CD8-positive, alpha-beta memory T cell (primary cell): ENCODE measurements at places on chromosomes 16 and 17. TPM values are rescaled to one million over a fixed set of nuclear protein-coding genes. Genes with fewer than 3 reads are reported as not detected.

DNA sequence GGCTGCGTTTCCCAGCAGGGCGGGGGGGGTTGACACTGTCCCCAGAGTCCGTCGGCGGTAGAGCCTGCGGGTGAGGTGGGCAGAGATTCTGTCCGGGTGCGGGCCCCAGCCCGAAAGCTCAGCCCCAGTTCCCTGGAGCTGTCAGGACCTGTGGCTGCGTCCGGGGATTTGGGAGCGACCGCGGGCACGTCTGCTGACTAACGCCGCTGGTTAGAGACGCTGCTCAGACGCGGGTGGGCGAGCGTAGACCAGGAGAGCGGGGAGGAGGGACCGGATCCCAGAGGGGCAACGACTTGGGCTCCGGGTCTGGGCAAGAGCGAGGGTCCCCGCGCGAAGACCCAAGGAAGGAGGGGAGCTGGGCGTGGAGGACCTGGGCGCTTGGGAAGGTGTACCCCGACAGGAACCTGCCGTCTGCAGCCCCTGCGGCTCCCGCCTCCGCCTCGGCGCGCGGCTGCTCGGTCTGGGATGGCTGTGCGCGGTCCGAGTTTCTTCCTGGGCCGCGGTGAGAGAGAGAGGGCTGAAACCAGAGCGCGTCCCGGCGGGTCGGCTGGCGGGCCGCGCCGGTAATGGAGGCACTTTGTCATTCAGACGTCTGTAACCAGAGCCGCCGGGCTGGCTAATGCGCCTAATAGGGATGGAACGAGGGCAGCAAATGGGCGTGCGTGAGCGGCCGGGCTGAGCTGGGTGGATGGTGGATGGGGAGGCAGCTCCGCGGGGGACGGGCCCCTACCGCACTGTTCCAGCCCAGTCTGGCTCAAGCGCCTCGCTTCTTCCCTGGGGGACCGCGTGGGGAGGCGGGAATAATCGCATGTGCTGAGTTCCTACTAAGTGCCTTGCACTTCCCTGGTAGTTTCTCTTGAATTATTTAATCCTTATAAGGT is 2.3 kb downstream of the NGFR start:
- peaks cover 29% of the 10 kb centered on the region for H3K4me1 ChIP-seq
- peak overlapping the region; percentile 51 for H3K4me3 ChIP-seq
- peaks cover 51% of the 10 kb centered on the region for H3K27me3 ChIP-seq
- H3K27ac ChIP-seq = no peak overlapping the region
- no peaks in the 10 kb centered on the region for H3K36me3 ChIP-seq

GRCh38 chr16:47311738-47312505 is 148.9 kb downstream of the ITFG1 start:
- no peak overlapping the region for H3K4me3 ChIP-seq
- no peak for DNase-seq
- H3K4me1 ChIP-seq = no peaks in the 10 kb centered on the region
- H3K27ac ChIP-seq = no peak overlapping the region

- no peak for DNase-seq
- no peak overlapping the region for H3K4me3 ChIP-seq
- no peaks in the 10 kb centered on the region for H3K36me3 ChIP-seq
These were observed 110.2 kb upstream of the CACNG5 start for GRCh38 chr17:66724581-66725341.

Gene MYH1
- not detected for polyA plus RNA-seq

Gene FBXO39
- polyA plus RNA-seq = not detected

DNA sequence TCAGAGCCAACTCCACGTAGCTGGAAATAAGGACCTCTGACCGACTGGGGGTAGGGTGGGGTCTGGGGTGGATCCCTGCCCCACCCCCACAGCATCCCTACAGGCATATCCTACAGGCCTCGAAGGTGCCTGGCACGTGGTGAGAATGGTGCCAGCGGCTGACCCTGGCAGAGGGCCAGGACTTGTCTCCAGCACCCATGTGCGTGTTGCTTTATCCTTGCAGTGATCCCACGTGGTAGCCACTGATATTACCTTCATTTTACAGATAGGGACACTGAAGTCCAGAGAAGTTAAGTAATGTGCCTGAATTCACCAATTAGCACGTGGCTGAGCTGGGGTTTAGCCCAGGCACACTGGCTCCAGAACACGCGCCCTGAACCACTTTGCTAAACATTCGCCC is 8.3 kb downstream of the ITGAD start:
- H3K27me3 ChIP-seq = no peaks in the 10 kb centered on the region
- H3K4me3 ChIP-seq = no peak overlapping the region
- DNase-seq = no peak
- H3K27ac ChIP-seq = no peak overlapping the region
- H3K4me1 ChIP-seq = peaks cover 16% of the 10 kb centered on the region
- H3K36me3 ChIP-seq = no peaks in the 10 kb centered on the region

GRCh38 chr17:9284884-9285283 is 263.6 kb downstream of the NTN1 start:
- H3K27me3 ChIP-seq = no peaks in the 10 kb centered on the region
- no peak for DNase-seq
- H3K36me3 ChIP-seq = no peaks in the 10 kb centered on the region
- H3K4me3 ChIP-seq = no peak overlapping the region
- no peak overlapping the region for H3K27ac ChIP-seq
- peaks cover 2% of the 10 kb centered on the region for H3K4me1 ChIP-seq

Gene MSL1
- 13.5 TPM for polyA plus RNA-seq
